ENCODE measurements at places on chromosomes 13 and 19.

DNA sequence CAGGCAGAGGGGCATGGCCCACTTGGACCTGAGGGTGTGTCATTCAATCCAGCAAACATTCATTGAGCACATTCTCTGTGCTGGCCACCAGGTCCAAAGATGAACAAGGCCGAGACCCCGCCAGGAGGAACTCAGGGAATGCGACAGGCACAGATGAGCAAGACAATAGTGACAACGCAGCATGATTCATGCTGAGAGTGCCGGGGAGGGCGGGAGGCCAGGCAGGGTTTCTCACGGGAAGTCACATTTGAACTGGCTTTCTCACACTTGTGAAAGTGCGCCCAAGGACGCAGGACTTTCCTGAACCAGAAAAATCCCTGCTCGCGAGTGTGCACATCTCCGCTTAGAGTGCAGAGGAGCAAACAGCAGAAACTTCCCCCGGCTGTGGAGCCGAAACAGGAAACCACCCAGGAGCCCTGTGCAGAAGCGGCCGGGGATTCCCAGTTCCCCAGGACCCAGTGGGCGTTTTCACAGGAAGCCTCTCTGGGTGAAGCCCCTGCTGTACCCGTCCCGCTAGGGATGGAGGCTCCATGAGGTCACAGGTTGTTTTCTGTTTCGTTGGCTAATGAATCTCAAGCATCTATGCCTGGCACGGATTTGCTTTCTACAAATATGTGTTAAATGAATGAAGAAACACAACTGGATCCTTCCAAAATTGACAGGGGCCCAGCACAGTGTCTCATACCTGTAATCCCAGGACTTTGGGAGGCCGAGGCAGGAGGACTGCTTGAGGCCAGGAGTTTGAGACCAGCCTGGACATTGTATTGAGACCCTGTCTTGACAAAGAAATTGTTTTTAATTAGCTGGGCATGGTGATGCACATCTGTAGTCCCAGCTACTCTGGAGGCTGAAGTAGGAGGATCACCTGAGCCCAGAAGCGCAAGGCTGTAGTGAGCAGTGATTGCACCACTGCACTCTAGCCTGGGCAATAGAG lies 68.4 kb upstream of the TM9SF2 start:
- DNase-seq, result peak; percentile 92

DNA sequence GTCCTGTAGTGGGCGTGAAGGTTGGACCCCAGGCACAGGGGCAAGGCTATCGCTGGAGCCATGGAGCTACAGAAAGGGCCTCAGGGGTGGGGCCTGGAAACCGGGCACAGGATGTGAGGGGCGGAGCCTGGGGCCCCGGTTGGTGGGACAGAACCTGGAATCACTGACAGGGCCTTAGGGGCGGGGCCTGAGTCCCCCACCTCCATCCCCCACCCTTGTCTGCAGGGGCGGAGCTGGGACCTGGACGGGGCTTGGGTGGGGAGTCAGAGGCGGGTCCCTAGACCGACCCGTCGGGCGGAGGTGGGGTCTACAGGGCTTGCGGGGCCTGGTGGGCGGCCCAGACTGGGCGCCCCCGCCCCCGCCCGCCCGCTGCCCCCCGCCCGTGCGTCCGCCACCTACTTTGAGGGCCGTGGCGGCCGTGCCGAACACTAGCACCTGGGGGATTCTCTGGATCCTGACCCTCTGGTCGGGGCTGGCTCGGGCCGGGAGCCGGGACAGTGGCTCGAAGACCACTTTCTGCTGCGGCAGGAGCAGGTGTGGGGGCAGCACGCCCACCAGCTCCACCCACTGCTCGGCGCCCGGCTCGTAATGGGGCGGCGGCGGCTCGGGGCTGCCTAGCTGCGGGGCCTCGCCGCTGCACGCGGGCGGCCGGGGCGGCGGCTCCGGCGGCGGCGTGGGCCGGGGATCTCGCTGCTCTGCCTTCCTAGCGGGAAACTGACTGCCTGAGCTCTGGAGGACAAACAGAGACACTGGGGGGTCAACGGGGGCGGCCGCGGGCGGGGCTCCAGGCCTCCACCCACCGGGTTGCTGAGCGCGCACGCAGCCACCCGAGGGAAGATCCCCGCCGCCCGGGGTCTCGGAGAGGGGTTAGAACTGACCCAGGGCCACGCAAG lies 26.3 kb downstream of the DCAF15 start:
- DNase-seq, result peak; percentile 40

DNA sequence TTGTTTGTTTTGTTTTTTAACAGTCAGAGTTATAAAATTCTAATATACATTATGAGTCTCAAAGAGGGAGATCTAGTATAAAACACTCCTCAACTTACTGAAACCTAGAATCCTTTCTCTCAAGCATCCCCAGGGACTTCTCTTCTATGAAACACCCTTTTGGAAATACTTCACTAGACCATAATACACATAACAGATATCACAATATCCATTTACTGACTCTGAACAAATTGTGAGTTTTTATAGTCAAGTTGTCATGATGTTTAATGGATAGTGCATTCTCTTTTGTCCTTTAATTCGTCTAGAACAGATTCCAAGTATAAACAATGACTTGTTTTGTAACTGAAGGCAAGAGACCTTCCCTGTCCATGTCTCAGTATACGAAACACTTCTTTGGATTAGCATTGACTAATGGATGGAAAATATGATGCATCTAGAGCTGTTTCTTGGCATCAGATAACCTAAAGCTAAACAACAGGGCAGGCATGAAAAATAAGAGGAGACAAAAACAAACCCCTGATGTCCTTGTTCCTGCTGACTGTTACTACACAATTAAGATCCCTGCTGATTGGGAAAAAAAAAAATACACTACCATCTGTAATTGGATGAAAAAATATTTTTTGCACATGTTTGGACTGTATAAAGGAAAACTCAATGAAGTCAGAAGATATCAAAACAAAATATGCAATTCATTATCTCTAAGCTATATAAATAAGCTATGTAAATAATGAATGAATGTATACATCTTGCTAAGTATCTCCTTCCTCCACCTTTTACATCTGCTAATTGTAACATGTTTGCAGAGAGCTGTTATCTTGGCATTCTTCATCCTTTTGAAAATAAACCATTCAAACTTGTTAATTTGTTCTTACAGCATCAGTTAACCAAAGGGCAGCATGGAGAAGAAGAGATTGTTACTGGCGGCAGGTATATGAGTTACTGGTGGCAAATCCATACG lies 214.2 kb downstream of the LACC1 start:
- no peak for DNase-seq

- no peak for DNase-seq
Observed at GRCh38 chr19:55622242-55622969, 2.0 kb downstream of the ZNF784 start.

- DNase-seq, result no peak
Observed at GRCh38 chr13:102679449-102680132, 15.3 kb downstream of the METTL21C start.

- DNase-seq, result no peak
Observed at GRCh38 chr19:42003506-42004294, 9.7 kb upstream of the ATP1A3 start.

- no peak for DNase-seq
Observed at GRCh38 chr19:53875602-53876325, 6.2 kb upstream of the PRKCG start.

DNA sequence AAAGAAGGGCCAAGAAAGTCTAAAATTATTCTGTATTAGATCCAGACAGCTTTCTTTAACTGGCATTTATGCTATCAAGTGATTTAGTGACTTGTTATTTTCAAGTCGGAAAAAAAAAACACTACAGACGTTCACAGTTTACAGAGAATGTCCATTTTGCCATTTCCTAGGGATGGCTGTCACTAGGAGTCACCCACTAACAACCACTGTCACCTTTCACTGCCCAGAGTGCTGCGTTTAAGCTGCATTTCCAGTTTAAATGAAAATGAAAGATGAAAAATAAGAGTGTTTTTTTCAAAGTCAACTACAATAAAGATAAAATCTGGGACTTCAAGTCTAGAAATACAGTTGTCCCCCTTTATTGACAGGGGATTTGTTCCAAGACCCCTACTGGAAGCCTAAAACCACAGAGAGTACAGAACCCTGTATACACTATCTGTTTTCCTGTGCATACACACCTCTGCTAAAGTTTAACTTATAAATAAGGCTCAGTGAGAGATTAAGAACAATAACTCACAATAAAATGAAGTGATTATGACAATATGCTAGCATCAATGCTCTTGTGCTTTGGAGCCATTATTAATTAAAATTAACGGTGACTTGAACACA lies 112.5 kb downstream of the SACS start:
- DNase-seq, result no peak

GRCh38 chr13:77377016-77377415 lies 50.1 kb upstream of the MYCBP2 start:
- DNase-seq, result no peak

DNA sequence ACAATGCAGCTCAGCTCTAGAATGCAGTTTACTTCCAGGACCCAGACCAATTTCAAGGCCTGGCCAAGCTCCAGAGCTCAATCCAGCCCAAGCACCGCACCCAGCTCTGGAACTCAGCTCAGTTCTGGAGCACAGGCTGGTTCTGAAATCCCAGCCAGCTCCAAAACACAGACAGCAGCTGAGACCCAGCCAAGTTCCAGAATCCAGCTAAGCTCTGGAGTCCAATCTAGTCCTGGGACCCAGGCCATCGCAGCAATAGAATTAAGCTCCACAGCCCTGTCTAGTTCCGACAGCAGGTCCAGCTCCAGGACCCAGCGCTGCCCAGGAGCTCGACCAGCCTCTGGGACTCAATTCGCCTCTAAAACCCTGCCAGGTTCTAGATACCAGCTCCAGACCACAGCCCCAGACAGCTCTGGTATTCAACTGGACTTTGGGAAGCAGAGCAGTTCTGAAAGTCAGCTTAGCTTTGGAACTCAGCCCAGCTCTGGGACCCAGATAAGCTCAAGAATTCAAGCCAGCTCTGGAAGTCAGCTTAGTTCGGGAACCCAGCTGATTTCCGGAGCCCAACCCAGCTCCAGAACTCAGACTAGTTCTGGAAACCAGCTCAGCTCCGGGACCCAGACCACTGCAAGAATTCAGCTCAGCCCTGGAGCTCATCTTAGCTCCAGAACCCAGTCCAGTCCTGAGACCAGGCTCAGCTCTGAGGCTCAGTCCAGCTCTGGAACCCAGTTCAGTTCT lies 6.8 kb downstream of the GIPC3 start:
- DNase-seq, result no peak

DNA sequence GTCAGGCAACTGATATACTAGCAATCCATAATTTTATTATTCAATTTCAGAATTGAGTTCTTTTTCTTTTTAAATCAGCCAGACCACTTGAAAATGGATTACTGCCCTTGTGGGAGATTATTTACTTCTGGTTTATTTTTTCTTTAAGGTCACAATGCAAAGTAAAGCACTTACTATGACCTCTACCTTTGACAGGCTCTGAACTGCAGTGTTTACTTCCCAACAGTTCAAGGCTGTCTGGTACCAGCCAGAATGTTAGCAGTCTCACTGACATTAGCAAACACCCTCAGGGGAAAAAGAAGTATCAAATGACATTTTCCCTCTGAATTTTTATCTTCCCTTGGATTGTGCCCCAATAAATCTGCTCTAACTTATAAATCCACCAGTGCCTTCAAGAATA lies 57.5 kb downstream of the RAP2A start:
- DNase-seq, result no peak

DNA sequence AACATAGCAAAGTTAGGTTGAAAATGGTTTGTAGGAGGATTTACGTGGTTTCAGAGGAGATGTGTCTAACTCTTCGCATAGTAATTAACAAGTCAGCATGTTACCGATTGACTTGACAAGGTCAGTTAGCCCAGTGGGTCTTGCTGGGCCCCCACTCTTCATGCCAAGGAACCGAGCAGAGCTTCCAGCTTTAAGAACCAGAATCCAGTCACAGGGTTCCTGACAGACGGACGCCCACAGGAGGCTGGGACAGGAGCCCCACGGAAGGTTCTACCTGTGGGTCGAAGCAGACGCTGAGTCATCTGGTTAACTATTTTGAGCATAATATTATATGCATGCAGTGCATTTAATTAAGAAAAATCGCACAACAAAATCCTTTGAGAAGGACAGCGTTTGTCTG lies 3.5 kb downstream of the TMEM255B start:
- no peak for DNase-seq

DNA sequence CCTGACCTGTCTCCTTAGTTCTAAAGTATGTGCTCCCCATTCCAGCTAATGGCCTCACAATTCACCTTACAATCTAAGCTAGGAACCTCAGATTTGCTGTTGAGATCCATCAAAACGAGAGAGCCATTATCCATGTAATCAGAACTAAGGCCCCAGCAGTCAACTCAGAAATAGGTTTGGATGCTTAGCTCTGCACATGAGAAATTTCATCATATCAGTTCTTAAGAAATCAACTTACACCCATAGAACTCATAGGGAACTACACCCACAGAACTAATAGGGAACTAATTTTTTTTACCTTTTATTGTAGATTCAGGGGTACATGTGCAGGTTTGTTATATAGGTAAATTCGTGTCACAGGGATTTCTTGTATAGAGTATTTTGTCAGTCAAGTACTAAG lies 28.7 kb downstream of the CYSLTR2 start:
- no peak for DNase-seq

GRCh38 chr19:8262431-8262830 lies 45.7 kb downstream of the CD320 start:
- DNase-seq, result no peak

DNA sequence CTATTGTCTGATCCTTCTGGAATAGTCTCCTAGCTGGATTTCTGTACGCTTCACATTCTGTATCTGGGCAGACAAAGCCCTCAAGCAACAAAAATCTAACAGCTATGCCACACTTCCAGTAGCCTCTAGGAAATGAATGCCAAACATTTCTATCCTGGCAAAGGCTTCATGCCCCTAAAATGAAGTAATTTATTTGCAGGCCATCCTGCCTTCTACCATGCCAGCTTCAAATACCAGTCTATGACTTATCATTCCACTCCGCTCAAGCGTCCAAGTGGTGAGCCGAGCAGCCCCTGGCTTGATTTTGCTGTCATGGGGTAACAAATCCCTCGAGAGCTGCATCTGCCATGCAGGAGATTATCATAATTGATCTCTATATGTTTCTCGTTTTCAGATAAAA lies 86.9 kb downstream of the LHFPL6 start:
- DNase-seq, result peak; percentile 68

GRCh38 chr19:31220540-31220939 lies 128.7 kb downstream of the TSHZ3 start:
- DNase-seq, result peak; percentile 34

GRCh38 chr13:78649997-78650716 lies 8.8 kb downstream of the OBI1 start:
- no peak for DNase-seq

DNA sequence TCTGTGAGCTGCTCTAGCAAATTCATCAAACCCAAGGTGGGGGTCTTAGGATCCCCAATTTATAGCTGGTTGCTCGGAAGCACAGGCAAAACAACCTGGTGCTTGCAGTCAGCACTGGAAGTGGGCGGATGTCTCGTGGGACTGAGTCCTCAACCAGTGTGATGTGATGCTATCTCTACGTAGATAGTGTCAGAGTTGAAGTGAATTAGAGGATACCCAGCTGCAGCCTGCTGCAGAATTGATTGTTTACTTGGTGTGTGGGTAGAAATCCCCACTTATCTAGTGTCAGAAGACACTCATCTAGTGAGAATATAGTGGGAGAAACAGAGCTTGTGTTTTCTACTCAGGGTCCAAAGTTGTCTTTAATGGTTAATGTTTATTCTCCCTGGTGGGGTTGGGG lies 63.3 kb downstream of the CBY2 start:
- no peak for DNase-seq

Measured in fibroblast of skin of back (primary cell).